Ureter (tissue), 1 donor: ENCODE measurements at places on chromosomes 7 and 10. TPM values are rescaled to one million over a fixed set of nuclear protein-coding genes. Genes with fewer than 3 reads are reported as not detected.

- no peak for DNase-seq
Measured at GRCh38 chr7:8387551-8388256, 45.7 kb upstream of the NXPH1 start.

- no peak for DNase-seq
Measured at GRCh38 chr7:30148951-30149459, 14.2 kb downstream of the MTURN start.

The ADCYAP1R1 gene
- 2.6 TPM for total RNA-seq

DNA sequence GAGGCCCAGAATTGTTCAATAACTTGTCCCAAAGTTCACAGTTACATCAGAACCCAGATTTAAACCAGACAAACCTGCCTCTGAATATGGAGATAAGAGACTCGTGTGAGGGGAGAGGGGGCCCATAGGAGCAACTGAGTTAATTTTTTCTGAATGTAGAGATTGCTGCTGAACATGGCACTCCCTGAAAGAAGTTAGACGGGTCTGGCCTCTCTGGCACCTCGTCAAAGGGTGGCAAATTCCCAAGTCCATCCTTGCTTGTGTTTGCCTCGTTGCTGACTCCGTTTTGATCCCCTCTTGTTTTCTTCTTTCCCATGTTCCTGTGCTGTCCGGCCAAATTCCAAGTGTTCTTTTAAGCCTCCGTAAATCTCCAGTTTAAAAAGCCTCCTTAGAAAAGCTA is 35.2 kb upstream of the YAE1 start:
- DNase-seq: no peak

The AASS gene
- total RNA-seq: 46.8 TPM

The COL28A1 gene
- total RNA-seq: 3.7 TPM

The WIPF3 gene
- total RNA-seq: 2.3 TPM

DNA sequence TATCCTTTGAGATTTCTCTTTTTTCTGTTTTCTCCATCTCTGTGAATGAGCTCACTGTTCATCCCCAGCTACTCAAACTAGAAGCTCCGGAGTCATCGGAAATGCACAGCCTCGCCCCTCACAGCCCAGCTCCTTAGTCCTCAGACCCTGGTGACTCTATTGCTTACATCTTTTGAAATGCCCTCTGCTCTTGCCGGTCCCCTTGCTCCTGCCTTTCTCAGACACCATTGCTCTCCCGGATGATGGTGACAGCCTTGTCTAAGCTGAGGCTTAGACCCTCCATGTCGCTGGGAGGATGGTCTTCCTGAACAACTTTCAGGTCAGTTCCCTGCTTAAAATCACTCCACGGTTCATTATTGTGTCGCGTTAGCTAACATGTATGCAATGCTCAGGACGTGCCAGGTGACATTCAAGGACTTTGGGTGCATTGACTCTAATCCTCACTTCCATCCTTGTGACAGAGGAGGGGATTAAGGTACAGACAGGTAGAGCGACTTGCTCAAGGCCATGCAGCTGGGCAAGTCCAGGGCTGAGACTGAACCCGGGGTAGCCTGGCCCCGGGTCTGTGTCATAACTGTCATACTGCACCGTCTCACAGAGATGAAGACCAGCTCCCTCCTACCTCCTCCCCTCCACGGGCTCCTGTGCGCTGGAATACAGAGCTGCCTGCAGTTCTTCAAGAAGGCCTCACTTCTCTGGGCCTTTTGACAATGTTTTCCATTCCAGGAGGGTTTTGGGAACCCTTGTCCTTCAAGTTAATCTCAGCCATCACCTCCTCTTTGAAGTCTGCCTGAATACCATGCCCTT is 4.3 kb upstream of the UCMA start:
- DNase-seq: no peak

GRCh38 chr7:156504687-156505545 is 135.7 kb upstream of the RNF32 start:
- DNase-seq: no peak

- peak; percentile 48 for DNase-seq
Measured at GRCh38 chr7:133853706-133854276, 273.3 kb upstream of the LRGUK start.

- DNase-seq: no peak
Measured at GRCh38 chr7:99359465-99360154, 14.9 kb upstream of the ARPC1B start.

The CYP3A5 gene
- total RNA-seq: 104 TPM

The UCN3 gene
- not detected for total RNA-seq

The OR2F1 gene
- total RNA-seq: not detected

The PPIF gene
- total RNA-seq: 108 TPM

DNA sequence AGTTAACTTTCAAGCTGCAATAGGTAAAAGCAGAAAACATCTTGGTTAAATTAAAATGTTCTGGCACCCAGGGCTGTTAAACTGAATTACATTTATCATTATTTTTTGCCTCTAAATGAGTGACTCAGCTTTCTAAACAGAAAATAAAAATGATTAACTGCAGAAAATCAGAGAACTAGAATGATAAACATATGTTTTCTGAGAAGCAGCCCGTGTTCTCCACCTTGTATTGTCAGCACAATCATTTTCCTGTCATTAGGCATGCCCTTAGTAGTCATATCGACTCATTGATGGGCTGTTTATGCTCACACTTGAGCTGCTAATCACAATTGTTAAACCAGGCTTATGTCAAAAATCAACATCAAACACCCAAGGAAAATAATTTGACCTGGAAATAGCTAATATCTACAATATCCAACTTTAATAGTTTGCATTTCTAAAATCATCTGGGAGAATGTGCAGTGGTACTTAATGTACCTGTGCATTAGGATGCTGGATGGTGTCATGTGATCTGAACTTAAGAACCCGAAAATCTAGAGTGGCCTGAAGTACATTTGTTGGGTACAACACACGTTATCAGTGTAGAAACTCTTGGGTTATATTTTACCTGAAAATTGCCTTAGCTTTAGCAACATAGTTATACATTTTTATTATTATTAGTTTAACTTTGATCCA is 2.3 kb downstream of the MDFIC start:
- no peak for DNase-seq

DNA sequence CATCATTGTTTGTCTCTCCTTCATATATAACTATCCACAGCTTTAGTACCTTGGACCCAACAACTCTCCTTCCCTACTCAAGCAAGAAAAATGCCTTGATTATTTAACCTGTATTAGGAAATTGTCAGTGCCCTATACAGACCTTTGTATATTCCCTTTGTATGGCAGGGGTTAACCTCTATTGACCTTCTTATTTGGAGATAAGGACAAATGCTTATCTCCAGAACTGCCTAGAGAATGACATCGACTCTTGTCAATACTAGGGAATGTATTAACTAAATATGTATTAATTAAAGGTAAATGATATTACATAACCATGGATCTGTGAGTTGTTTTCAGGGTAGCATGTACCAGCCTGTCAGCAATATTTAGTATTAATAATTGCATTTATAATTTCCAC is 10.4 kb upstream of the AKR1D1 start:
- DNase-seq: no peak

DNA sequence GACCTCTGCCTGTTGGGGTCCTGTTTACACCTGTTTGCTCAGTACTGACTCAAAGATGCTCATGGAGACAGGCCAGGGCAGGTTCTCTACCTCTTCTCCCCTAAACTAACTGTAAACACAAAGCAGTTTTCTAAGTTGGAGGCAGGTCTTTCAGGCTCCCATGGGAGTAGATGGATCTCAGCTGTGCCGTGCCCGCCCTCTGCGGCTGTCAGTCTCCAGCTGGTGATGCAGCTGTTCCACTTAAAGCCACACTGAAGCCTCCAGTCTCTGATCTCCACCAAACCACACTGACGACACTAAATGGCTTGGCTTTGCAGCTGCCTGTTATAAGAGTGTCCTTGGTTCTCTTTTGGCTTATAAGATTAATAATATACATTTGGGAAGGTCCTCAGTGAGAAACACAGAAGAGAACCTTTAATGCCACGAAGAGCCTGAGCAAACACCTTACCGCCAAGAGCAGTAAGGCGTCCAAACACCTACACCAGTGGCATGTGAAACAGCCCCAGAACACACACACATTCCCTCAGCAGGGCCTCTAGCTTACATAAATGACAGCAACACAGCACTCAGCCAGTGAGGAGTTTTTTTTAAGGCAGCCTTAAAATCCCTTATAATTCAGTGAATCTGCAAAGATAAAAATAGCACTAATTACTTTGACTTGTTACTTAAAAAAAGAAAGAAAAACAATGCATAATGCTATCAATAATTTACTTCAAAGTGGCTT is 60.4 kb upstream of the KCNIP2 start:
- no peak for DNase-seq

- no peak for DNase-seq
Measured at GRCh38 chr10:90777621-90778020, 80.2 kb downstream of the HTR7 start.

DNA sequence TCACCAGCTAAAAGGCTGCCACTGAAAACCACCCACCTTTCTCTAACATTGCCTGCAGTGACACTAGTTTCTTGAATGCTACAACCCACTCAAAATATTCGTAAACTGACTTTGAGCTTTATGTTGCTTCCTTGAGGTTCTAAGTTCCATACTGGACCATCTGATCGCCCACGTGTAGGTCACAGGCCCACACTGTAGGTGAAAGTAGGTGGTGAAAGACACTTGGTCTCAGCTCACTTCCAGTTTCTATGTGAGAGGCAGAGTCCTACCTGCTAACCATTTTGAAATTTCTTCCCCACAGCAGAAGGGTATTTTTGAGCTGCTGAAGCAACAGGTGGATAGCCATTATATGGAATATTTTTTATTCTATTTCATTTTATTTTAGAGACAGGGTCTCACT is 97.3 kb downstream of the MYO3A start:
- DNase-seq: no peak

DNA sequence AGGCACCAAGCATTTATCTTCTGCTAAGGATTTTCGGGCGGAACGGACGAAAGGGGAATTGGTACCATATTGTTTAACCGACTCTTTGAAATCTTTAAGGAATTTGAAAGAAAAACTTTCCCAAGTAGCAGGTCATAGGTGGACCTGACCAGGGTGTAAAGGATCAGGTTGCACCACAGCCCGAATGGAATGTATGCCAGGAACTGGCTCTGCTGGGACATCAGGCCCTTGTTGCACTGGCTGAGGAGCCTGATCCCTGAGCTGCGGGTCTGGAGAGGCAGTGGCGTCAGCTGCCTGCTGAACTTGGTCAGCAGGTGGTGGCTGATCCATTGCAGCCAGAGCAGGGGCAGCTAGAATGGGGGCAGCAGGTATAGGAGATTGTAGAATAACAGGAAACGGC is 41.4 kb upstream of the AKR1C2 start:
- no peak for DNase-seq

- DNase-seq: no peak
Measured at GRCh38 chr7:135143885-135144668, 3.8 kb upstream of the TMEM140 start.

The TSPAN33 gene
- total RNA-seq: 11.1 TPM

The WNT2 gene
- total RNA-seq: 2.2 TPM

The CACNB2 gene
- total RNA-seq: 14.3 TPM

The GBX1 gene
- total RNA-seq: not detected

- DNase-seq: no peak
Measured at GRCh38 chr7:22712999-22713398, 14.0 kb upstream of the IL6 start.

- no peak for DNase-seq
Measured at GRCh38 chr7:158228986-158229385, 358.6 kb downstream of the PTPRN2 start.

- no peak for DNase-seq
Measured at GRCh38 chr10:122780391-122780790, 65.3 kb downstream of the CUZD1 start.

DNA sequence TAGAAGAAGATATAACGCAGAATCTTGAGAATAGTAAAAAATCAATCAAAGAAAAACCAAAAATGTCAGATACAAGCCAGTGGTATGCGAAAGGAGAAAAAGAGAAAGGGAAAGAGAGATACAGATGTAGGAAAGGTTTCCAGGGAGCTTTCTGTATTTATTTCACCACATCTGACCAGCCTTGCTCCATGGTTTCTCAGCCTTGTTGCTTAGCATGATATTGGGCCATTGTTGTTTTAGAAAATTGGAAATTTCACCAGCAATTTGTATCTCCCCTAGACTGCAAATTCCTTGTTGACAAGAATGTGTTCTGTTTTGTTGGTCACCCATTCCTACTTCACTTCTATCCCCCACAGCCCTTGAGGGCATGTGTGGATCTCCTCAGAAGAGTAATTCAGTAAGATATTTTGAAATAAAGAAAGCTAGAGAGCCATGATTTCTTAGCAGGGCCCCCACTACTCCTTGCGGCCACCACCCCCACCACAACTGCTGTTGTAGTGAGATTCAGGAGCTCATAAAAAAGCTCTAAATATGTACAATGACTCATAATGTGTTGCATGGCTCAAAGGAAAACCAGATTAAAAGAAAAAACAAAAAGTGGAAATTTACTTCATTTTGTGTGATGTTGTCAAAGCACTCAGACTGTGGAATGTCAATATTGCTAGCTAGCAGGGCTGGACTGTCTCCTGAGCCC is 138.7 kb downstream of the CHRM2 start:
- DNase-seq: no peak

DNA sequence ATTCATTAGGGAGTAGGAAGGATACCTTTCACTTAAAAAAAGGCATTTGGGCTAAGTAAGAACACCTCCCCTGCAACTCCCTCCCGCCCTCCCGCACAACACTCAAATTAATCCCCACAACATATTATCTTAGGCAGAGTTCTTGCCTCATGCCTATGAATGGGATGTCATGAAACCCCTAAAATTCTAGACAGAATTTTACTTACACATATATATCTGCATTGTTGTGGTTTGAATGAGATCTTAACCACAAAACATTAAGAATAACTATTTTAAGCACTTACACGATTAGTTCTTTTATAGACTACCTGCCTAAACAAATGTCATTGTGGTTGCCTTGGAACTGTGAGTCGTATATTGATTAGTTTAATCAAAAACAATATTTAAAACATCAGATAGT is 4.5 kb upstream of the ITGB1 start:
- DNase-seq: no peak

DNA sequence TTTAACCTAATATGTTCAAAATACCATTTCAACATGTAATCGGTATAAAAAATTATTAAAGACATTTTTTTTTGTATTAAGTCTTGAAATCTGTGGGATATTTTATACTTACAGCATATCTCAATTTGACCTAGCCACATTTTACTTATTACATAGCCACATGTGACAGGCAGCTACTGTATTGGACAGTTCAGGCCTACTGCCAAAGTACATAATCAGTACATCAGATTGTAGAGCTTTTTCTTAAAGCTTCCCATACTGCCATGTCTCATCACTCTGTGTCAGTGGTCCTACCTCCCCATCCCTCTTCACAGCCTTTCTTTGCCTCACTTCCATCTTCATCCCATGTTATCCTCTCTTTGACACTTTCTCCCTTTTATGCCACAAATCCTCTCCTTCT is 43.0 kb downstream of the LOXL4 start:
- DNase-seq: no peak
